Colonic mucosa (tissue), 4 donors: ENCODE measurements at places on chromosomes 4 and X. TPM values are rescaled to one million over a fixed set of nuclear protein-coding genes. Genes with fewer than 3 reads are reported as not detected.

- no peak for DNase-seq
These were observed 84.9 kb downstream of the BCOR start for GRCh38 chrX:40012868-40013265.

DNA sequence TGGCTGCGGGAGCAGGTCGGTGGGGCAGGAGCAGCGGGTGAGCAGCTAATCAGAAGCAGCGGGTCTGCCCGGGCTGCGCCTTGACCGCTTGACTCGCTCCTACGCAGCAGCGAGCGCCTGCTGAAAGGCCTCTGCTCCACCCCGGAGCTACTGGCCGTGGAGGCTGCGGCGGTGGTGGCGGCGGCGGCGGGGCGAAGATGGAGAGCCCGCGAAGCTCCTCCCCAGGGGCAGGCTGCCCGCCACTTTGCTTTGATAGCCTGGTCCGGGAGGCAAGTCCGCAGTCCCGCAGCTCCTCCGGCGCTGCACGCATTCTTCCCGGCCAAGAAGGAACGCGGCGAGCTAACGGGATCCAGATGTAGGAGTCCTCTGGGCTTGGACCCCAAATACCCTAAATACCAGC, 36.7 kb downstream of the PJA1 start:
- no peak for DNase-seq

GRCh38 chr4:77007358-77008230, 58.0 kb downstream of the SEPTIN11 start:
- no peak for DNase-seq

The TXK gene
- 0.57 TPM for total RNA-seq

DNA sequence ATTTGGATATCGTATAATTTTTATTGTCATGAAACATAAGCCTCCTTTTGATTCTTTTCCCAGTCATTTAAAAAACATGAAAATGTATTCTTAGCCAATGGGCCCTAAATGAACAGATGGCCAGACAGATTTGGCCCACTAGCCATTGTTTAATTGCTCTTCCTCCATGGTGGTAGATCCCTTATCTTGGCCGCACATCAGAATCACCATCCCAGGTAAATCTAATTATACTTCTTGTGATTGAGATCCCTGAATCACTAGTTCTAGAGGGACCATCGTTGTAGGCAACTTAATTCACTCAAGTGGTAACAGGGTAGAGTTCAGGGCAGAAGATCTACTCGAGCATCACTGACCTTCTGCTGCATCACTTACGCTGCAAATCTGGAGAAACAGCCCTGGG, 24.1 kb upstream of the VCX3A start:
- no peak for DNase-seq

The CLNK gene
- total RNA-seq = 0.16 TPM

The FHIP1A gene
- total RNA-seq = 33.4 TPM

The SHOX gene
- total RNA-seq = 0.12 TPM

GRCh38 chrX:11770320-11770719, 12.3 kb downstream of the MSL3 start:
- DNase-seq = no peak

- DNase-seq = no peak
These were observed 165.6 kb downstream of the ATP10D start for GRCh38 chr4:47650584-47651130.

DNA sequence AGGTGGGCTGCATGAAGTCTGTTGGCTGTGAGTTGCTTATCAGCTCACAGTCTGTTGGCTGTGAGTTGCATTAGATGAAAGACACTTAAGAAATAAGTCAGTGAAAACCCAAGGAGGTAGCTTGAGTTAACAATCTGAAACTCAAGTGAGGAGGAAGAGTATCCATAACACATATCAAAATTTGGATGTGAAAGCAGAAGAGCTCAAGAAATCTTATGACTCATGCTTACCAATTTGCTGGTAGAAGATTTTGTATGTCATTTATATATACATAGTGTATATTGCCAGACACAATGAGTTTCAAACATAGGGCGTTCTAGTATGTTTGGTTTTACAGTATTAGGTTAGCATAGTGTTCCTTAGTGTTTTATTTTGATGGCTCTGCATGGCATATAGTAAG, 107.4 kb downstream of the DDIT4L start:
- DNase-seq = no peak
